8988T (cell line): ENCODE measurements at places on chromosomes 11 and 22.

DNA sequence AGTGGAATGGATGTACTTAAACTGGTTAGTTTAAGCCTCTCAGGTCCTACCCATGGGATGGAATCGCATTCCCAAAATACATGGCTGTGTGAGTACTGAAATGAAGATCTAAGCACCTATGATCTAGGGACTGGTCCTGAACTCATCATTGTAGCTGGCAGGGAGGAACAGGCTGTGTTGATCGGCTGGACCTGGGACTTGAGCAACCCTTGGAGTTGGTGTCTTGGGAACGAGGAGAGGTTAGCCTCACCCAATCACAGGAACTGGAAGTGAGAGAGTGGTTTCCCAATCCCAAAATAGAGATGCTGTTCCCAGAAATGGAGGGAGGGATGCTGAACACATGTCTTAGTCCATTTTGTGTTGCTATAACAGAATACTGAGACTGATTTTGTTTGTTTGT lies 16.4 kb upstream of the ASCC2 start:
- no peak for DNase-seq

- DNase-seq: no peak
Observed at GRCh38 chr11:70360211-70360610, 38.1 kb upstream of the CTTN start.

- no peak for DNase-seq
Observed at GRCh38 chr11:32963721-32964120, 52.0 kb upstream of the DEPDC7 start.

- no peak for DNase-seq
Observed at GRCh38 chr11:58586998-58587397, 8.1 kb downstream of the ZFP91 start.

DNA sequence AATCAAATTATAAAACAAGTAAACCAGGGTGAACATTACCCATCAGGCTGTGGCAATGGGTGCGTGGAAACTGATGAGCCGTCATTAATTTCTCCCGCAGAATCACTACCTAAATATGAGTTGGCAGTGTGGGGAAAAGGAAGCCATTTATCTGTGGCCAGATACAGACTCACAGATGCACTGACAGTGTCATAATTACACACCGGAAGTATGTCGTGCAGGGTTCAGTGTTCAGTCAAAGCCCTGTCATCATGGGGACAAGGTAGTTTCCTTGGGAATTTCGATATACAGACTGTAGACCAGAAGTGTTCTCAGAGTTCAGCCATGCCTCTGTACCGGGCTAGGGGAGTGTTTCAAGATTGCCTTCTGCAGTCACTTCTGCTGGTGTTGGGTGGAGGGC lies 119.2 kb upstream of the SEZ6L start:
- DNase-seq: no peak

GRCh38 chr11:36062796-36063365 lies 119.0 kb downstream of the LDLRAD3 start:
- no peak for DNase-seq

DNA sequence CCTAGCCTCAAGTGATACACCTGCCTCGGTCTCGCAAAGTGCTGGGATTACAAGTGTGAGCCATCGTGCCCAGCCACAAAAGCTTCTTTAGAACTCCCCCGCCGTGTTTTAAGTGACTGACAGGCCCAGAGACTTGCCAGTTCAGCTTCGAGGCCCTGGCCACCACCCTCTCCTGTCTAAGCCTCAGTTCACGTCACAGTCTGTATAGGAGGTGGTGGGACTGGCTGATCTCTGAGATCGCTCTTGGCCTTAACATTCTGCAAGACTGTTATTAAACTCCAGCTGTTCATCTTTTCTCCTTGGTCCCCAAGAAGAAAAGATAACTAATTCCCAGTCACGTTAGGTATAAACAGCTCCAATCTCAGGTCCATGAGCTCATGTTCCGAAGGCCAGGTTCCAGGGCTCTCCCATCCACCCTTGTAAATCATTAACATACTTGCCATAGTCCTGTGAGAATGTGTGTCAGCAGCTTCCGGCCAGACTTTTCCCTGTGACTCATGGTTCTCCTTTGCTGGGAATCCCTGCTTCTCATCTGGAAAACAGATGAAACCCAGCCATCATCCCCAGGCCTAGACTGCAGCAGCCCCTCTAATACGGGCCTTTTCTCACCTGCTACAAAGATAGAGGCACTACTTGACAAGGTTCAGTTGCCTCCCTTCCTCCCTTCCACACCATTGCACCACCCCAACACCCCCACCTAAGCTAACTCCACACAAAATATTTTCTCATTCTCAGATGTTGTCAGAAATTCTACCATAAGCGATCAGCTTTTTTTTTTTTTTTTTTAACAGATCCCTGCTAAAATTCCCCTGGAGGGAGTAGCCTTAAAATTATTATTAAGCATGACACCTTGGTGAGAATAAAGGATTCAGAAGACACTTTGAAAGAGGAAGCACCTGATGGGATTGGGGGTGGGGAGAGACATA lies 5.6 kb upstream of the KIAA0930 start:
- DNase-seq: no peak
